ENCODE measurements at places on chromosomes 1 and 21.
A peak's percentile ranks its signal among the peaks of the same experiment; 100 is the strongest.

- DNase-seq = no peak
These were observed 72.0 kb downstream of the EPB41 start for GRCh38 chr1:28986306-28986910.

- no peak for DNase-seq
These were observed 125.9 kb downstream of the PTPRC start for GRCh38 chr1:198764748-198765147.

DNA sequence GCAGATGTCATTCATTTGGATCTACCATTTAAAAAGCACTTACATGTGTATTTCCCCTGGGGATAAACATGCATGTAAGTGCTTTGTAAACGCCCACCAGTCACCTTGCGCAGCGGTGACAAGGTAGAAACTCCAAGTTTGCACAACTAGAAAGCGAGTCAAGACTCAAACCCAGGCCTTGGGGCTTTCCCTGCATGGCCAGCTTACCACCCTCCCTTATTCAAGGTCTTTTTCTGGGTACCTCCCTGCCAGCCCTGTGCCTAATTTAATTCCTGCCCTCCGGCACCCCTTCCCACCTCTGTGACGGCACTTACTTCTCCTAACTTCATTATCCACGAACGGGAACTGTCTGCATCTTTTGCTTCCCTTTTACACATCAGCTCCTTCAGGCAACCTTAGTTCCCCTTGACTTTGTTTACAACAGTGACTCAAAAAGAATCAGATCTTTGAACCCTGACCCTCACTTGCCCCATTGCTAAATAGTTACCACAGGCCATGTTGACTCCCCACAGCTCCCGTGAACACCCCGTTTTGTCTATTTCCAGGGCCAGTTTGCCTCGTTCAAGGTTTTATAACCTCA, 138.3 kb upstream of the ETS2 start:
- no peak for DNase-seq

DNA sequence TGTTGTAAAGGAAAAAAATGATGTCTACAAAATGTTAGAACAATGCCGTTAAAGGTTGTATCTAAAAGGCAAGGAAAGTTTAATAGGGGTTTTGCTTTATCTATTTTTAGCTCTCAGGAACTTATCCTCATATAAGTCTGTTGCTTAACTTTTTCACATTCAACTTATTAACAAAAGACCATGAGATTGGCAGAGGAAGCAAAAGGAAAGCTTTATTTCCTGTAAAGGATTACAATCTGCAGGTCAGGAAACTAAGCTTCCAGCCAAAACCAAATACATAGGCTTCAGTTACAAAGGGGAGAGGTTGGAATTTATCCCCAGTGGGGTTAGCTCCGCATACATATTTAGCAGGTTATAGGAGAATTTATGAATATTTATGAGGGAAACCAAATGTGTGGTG, 58.7 kb upstream of the KIAA1614 start:
- DNase-seq = no peak

DNA sequence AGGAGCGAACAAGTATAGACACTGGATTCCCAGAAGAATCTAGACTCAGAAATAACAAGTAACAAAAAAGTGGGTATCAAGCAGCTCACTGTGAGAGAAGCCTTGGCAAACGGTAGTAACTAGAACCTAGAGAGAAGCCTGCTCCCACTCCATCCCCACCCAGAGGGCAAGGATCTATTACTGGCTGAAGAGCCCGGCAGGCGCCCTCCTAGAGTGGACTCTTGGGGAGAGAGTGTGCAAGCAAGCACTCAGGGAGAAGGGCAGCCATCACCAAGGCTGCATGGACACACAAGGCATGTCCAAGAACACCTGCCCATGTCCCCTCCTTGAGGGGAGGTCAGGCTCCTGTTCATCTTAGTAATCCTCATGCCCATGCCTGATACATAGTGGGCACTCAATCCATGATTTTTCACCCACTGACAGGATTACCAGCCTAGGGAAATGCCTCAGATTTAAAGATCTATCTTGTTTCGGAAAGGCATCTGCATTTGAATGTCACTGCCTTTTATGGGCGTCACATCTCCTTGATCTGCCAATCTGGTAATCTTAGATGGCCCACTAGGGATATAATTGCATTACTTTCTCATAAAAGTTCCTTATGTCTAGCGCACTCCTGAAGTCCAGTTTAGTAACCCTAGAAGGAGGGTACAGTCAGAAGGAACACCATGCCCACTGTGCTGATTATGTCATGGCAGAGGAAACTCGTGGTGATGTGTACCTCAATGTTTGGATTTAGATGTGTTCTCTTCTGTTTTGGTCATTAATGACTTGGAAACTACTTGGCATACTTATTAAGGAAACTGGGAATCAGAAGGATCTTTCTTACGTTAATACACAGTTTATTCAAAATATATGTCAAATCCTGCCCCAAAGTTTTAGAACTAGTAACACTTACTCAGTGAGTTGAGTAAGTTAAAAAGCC, 14.4 kb downstream of the CNN3 start:
- no peak for DNase-seq

DNA sequence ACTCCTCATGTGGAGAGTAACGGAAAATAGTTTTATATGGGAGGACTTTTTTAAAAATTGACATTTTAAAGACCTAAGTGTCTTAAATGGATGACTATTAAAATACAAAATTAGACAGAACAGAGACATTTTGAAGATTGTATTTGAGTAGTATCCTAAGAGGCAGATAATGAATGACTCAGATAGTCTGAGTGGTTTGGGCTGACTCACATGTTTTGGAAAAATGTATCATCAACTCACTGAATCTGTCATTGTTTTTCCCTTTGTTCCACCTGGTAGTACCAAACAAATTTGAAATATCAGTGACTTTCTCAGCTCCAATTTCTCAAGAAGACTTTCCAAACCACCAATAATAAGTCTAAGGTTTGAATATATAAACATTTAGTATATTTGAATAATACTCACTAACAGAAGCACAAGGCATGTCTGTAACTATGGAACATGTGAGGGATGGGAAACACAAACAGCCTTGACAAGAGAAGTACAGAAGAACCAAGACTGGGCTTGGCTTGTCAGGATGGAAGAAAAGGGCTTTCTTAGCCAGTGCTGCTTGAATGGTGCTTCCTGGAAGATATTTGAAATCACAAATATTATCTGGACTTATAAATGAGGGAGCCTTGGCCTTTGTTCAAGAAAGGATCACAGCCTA, 90.6 kb downstream of the SGIP1 start:
- DNase-seq = no peak

DNA sequence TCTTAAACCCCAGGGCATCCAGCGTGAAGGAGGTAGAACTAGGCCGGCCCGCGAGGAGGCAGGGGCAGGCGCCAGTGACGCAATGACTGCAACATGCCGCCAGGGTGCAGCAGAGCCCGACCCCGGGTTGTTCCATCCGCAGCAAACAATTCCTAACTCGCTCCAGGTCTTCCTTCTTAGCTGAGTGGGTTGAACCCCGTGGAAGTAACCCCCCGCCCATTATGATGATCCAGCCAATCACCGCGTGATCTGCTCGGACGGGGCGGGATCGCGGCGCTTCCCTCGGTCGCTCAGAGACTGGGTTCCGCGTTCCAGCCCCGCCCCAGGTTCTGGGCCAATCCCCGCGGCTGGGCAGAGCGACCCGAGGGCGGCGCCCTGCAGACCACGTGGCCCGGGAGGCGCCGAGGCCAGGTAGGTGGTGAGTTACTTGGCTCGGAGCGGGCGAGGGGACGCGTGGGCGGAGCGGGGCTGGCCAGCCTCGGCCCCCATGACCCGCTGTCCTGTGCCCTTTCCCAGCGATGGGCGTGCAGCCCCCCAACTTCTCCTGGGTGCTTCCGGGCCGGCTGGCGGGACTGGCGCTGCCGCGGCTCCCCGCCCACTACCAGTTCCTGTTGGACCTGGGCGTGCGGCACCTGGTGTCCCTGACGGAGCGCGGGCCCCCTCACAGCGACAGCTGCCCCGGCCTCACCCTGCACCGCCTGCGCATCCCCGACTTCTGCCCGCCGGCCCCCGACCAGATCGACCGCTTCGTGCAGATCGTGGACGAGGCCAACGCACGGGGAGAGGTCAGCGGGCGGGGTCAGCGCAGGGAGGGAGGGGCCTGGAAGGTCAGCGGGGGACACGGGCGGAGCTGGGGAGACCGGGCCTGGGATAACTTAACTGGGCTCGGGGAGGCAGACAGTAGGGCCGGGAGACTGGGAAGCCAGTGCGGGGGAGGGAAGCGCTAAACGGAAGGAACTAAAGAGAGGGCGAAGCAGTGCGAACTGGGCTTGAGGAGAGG, at the start of gene DUSP23:
DUSP23 (plus strand) TSS at position 380 of the 1,000 bp plus-strand sequence; CDS start at position 519, 139 bp downstream.
- peak; percentile 98 for DNase-seq

DNA sequence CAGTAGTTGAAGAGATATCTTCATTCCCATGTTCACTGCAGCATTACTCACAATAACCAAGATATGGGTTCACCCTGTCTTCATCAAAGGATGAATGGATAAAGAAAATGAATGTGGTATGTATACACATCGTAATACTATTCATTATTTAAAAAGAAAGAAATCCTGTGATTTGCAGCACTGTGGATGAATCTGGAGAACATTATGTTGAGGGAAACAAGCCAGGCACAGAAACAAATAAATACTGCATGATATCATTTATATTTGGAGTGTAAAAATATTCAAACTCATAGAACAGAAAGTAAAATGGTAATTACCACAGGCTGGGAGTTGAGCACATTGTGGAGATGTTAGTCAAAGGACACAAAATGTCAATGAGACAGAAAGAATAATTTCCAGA, 977.2 kb downstream of the AMY1C start:
- no peak for DNase-seq

DNA sequence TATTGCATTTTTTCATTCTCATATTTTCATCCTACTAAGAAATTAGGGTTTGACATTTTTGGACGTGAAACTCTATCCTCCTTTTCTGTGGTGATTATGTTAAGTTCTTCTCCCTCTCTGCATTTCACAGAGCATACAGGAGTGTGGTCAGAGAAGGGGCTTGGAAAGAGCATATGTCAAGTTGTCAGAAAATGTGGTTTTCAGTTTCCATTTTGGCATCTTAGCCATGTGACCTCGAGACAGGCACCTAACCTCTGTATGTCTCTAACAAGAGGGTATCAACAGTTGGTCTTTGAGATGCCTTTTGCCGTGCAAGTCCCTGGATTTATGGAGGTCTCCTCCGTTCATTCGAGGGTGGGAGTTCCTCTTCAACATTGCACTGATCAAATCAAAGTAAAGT, 140.7 kb downstream of the CYYR1 start:
- DNase-seq = no peak

DNA sequence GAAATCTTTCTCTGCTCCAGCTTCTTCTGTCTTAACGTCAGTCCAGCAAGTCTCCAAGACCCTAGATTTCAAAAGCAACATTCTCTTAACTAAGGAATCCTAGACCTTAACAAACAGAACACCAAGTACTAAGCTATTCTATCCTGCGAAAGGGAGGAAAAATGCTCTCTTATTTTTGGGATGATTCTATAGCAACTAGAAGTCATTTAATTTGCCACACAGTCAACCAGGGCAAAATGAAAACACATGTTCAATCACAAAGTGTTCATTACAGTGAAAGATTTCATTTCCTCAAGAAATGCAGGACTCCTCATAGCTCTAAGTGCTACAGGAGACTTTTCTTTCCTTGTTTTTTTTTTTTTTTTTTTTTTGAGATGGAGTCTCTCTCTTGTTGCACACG, 36.2 kb upstream of the DOCK7 start:
- no peak for DNase-seq

GRCh38 chr1:182473556-182473955, 23.6 kb downstream of the RGSL1 start:
- DNase-seq = no peak

GRCh38 chr1:73637264-73637663, 560.7 kb downstream of the LRRIQ3 start:
- DNase-seq = no peak

GRCh38 chr1:203052601-203053000, 26.3 kb downstream of the PPFIA4 start:
- no peak for DNase-seq

- DNase-seq = no peak
These were observed 14.3 kb upstream of the DNAJC28 start for GRCh38 chr21:33505833-33506232.

DNA sequence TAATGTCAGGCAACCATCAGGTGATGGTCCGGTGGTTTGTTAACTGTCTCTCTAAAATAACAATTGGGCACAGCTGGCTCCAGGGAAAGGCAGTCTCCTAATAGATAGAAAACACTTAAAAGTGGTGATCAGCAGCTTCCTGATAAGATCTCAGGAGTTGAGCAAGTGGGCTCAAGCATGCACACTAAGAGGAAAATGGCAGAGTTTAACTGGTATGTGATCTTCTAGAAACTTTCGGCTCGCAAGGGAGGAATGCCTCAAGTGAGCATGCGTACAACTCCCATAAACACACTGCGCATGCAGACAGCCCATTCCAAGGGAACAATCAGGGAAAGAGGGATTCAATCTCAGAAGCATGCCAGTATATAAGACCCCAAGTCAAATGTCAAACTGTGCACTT, 52.2 kb upstream of the VTCN1 start:
- no peak for DNase-seq

DNA sequence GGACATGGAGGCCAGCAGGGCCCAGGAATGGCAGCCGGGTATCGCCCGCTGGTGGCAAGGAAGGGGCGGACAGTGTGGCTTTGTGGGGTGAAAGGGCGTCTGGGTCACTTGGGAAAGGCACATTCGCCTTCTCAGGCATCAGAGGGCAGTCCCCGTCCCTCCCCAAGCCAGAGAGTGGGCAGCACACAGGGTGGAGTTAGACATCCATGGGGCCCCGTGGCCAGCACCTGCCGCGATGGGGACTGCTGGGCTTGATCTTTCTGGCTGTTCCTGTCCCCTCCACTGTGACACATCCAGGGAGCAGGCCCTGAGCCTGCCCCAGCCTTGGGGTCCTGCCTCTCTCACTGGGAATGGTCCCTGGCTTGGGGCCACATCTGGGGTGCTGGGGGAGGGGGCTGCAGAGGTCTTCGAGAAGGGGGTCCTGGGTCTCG, 4.0 kb upstream of the TRPM2 start:
- DNase-seq = no peak

DNA sequence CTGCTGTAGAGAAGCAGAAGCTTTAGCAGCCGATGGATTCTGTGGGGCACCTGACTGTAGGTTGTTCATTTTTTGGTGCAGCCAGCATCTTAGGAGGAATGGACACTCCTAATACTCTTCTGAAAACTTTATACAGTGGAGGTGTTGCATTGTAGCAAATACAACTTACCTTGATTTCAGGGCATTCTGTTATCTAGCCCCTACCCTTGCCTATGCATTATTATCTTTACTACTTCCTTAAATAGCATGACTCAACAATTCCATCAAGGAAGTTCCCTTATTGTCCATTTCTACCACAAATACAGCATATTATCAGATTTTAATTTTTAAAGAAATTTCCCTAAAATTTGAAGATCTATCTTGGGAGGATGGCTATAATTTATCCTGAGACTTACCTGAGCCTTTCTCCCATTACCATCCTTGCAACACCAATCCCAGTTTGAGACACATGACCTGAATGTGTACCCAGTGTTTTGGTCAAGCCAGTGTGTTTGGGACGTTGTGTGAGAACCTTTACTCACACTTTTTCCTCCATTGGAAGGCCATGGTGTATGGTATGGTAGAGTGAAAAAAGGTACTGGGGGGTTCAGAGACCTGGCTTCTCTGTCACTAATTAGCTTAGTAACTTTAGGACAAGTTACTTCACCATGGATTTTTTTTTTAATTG, 9.2 kb downstream of the POU2F1 start:
- DNase-seq = no peak
